ENCODE measurements at places on chromosomes 16 and 17. TPM values are rescaled to one million over a fixed set of nuclear protein-coding genes. Genes with fewer than 3 reads are reported as not detected.

- DNase-seq = no peak
- H3K4me1 ChIP-seq = peaks cover 22% of the 10 kb centered on the region
- H3K4me3 ChIP-seq = peak overlapping the region; percentile 90
- no peaks in the 10 kb centered on the region for H3K27me3 ChIP-seq
These were observed 591 bp downstream of the PSMD7 start for GRCh38 chr16:74297145-74297665.

GRCh38 chr17:32429598-32429997, 14.7 kb upstream of the PSMD11 start:
- H3K4me3 ChIP-seq = no peak overlapping the region
- H3K27ac ChIP-seq = no peak overlapping the region
- no peak for DNase-seq

DNA sequence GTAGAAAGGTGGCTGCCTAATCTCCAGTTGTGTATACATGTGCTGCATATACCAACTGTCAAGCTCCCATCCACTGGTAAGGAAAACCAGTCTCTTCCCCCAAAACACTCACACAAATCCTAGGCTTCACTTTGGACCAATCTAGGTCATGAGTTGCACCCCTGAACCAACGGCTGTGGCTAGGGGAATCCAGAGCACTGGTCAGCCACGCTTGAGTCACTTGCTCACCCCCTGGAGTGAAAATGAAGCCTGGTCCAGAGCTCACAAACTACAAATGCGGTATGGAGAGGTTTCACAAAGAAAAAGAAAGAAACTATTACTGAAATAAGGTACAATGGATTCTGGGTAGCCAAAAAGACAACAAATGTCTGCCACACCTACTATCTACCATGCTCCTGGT, 66.1 kb upstream of the NLK start:
- H3K36me3 ChIP-seq = no peaks in the 10 kb centered on the region
- no peak for DNase-seq
- H3K4me1 ChIP-seq = no peaks in the 10 kb centered on the region
- H3K4me3 ChIP-seq = no peak overlapping the region
- H3K27ac ChIP-seq = no peak overlapping the region

Gene CTRB1
- not detected for total RNA-seq

Gene MT1G
- total RNA-seq = 4.3 TPM
